ENCODE measurements at places on chromosomes 6 and 20.

DNA sequence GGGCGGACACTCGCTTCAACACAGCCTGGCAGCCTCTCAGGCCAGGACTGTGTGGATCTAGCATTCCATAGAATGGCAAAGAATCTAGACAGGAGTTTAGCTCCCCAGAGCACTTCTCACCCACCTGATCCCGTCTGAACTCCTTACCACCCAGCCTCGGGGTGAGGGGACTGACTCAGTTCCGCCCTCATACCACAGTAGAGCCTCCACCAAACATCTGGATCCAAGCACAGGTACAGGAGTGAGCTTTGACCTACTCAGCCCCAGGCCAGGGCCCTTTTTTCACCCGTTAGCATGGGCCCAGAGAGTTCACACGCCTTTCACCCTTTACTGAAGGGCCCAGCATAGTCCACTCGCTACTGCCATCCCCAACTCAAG is 715 bp downstream of the PSMF1 start:
- DNase-seq = no peak

DNA sequence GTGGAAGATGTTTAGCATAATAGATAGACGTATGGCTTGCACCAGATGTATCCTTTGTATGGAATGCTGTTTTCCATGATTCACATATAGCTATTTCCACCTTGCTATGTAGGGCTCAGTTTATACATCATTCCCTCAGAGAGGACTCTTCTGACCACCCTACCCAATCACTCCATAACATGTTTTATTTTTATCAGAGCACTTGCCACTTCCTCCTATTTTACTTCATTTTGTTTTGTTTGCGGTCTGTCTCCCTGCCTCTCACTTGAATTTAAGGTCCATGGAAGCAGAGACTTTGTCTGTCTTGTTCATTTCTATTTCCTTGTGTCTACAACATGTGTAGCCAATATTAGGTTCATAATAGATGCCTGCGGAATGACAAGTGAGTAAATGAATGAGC is 266.9 kb upstream of the CITED2 start:
- no peak for DNase-seq

DNA sequence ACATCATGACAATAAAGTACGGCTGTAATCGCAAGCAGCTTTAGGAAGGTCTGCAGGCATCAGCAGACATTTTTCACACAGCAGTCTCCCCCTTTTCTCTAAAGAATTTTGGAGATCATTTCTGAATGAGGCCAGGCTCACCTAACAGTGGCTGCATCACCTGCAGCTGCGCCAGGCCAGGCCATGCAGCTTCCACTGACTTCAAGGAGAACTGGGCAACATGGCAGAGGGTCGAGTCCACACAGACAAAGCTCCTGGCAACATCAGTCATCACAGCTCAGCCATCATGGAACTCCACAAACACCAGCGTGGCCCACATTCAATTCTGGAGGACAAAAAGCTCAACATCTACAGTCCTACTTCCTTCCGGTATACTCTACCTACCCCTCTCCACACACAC is 17.8 kb upstream of the FOXC1 start:
- DNase-seq = no peak

DNA sequence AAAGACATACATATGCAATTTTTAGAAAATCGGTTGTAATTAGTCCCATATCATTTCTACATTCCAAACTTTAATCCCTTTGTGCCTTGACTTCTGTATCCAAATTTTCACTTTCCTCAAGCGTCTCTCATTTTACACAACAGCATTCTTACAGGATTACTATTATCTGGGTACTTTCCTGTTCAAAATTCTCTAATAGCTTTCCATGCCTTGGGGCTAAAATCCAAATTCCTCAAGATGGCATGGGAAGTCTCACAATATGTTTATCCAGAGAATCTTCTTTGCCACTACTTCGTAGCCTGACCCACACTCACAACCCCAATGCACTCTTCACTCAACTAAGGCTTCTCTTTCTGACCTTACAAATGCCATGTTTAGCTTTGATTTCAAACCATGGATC is 125.0 kb downstream of the TBX18 start:
- DNase-seq = no peak

- no peak for DNase-seq
Observed at GRCh38 chr20:12594410-12595088, 414.2 kb upstream of the SPTLC3 start.

DNA sequence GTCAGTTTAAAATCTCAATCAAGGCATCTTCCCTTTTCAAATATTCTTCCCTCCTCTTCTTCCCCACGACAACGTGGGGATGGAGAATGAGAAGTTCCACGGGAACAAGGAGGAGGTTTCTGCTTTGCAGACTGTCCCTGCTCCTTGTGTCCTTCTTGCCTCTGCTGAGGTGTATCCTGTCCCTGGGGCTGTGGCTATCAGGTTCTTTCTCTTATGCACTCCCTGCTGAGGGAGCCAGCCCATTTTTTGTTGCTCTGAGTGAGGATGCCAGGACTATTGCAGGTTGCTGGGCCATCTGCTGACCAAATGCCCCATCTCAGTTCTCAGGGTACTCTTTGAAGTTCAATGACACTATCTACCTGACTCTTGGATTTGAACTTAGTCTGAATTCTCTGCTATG is 533.6 kb downstream of the RNF144B start:
- DNase-seq = no peak

DNA sequence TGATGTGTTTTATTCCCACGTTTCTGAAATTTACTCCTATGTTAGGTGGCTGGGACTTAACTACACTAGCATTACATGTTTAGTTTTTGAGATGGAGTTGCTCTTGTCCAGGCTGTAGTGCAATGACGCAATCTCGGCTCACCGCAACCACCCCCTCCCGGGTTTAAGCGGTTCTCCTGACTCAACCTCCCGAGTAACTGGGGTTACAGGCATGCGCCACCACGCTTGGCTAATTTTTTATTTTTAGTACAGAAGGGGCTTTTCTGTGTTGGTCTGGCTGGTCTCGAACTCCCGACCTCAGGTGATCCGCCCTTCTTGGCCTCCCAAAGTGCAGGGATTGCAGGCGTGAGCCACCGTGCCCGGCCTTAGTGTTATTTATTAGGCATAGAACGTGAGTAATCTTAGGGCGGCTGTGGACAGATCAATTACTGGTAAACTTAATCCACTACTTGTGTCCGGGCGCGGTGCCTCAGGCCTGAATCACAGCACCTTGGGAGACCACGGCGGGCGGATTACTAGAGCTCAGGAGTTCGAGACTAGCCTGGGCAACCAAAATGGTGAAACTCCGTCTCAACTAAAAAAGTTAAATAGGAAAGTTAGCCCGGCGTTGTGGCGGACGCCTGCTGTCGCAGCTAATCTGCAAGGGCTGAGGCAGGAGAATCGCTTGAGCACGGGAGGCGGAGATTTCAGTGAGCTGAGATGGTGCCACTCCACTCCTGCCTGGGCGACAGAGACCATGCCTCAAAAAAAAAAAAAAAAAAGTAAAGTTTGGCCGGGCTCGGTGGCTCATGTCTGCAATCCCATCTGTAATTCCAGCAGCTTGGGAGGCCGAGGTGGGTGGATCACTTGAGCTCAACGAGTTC is 123.7 kb upstream of the BTN3A2 start:
- no peak for DNase-seq

GRCh38 chr6:144460327-144461095 is 175.4 kb downstream of the UTRN start:
- no peak for DNase-seq

GRCh38 chr20:47187450-47188195 is 168.9 kb downstream of the ZMYND8 start:
- DNase-seq = no peak

DNA sequence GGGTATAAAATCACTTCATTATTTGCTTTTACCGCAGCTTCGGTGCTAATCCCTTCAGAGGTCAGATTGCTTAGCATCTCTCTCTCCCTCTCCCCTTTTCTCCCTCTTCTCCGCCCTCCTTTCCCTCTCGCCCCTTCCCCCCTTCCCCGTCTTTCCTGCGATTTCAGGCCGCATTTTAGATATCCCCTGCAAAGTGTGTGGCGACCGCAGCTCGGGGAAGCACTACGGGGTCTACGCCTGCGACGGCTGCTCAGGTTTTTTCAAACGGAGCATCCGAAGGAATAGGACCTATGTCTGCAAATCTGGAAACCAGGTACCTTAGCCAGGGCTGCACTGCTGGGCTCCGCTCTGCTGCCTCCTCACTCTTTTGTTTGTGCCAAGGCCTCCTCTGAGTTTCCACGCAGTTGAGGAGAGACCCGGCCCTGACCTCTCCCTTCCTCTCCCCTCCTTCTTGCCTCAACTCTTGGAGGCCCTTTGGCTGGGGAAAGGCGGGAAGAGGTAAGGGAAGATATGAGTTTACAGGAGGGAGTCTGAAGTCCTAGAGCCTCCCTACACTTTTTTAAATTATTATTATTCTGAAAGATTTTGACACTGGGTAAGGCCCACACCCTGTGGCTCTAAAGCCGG is 5.6 kb downstream of the NR2E1 start:
- no peak for DNase-seq

DNA sequence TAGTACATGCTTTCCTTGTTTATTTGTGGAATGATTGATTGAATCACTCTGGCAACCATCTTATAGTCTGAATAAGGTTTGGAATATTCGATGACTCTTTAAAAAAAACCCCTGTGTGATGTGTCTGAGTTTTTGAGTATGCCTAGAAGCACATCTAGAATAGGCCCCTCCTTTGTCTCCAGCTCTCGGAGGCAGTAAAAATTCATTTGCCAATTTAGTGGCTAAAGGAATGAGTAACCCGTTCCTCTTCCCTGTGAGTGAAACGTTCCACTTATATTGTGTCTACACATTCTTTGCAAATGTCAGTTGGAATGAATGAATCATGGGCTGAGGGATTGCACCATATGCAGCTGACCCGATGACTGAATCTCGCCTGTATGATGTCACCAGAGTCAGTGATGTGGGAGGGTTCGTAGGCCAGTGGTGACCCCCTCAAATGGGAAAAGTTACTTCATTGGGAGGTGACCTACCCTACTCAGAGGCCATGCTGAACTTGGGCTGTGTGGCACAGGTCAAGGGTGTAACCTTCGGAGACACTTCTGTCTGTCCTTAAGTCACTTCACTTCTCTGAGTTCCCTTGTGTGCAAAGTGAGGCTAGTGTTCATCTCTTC is 21.6 kb downstream of the MOCS3 start:
- no peak for DNase-seq

- DNase-seq = no peak
Observed at GRCh38 chr6:43302126-43302525, 4.1 kb downstream of the SLC22A7 start.

DNA sequence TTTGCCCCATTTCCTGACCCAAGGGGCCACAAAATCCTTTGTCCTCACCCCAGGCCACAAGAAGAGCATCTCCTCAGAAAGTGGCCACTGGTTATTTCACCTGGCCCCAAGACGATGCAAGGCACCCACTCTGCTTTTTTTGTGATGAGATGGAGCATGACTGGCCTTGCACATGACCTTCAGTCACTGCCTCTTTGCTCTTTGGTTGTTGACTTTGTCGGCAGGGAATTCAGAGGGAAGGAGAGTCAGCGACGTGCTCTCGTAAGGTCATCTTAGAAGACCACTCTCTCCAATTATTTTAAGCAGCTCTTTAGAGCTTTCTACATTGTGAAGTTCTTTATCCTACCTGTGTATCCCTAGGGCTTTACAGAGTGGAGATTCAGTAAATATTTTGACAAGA is 306.7 kb downstream of the PLCB1 start:
- DNase-seq = no peak

DNA sequence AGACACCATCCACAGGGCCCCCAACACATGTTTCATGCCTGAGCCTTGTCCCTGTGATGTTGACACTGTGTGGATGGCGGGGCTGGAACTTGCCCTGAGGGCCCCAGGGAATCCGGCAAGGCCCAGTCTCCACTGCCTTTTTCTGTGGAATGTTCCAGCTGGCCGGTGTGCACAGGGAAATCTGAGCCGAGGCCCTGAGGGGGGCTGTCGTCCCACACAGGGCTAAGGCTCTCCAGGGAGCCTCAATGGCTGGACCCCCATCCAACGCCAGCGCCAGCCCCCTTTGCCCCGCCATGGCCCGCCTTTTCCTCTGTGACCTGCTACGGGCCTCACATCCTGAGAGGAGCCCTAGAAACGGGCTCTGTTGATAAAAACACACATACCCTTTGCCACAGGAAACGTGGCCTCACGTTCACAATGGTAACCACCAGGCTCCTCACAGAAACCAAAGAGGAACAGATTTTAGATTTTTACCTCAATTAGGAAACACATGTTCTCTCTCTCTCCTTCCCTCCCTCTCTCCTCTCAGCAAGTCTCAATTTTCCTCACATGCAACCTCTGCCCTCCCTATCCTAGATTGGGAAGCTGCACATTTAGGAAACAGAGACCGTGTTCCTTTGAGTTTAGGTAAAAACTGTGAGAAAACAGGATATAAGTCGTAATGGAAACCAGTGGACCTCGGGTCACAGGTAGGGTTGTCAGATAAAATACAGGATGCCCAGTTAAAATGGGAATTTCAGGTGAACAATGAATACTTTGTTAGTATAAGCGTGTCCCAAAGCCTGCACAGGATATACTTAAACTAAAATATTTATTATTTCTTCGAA is 13.7 kb upstream of the ZNF831 start:
- no peak for DNase-seq

DNA sequence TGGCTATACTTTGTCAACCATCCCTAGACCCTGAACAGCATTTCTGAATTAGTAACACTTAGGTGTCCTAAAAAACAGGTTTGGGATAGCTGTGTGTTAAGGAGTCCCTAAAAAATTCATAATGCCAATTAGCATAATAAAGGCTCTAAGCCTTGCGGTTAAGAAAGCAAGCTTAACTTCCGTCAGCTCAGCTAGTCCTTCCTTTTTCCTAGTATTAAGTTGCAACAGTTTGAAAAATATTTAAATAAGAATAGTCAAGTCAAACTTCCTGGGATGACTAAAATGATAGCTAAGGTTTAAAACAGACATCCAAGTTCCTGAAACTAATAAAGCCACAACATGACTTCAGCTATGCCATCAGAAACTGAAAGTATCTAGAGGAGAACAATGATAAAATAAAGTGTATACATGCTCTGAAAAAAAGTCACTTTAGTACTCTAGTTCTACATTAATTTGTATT is 3.5 kb downstream of the AKIRIN2 start:
- no peak for DNase-seq
